Activated CD4-positive, CD25-positive, alpha-beta regulatory T cell (primary cell): ENCODE measurements at places on chromosomes 11 and 22.

- DNase-seq: no peak
Measured at GRCh38 chr22:46984751-46985506, 222.5 kb downstream of the TBC1D22A start.

- no peak for DNase-seq
Measured at GRCh38 chr11:99260696-99261095, 239.9 kb downstream of the CNTN5 start.

GRCh38 chr11:94786264-94787126 is 18.3 kb downstream of the AMOTL1 start:
- no peak for DNase-seq

DNA sequence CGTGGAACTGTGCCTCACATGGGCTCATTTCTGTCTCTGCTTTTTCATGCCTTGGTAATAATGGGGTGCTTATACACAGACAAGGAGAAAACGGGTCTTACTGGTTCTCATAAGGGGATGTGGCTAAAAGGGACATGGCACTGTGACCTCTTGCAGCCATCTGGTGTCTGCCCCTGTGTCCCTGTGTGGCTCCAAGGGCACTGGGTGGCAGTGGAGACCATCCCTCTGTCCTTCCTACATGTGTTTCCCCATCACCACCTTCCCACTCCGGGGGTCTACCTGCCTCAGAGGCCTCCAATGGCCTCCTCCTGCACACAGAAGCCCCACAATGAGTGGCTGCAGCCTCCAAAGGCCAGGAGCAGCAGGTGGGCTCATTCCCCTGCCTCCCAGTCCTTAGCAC is 221.2 kb downstream of the CEP164 start:
- DNase-seq: no peak

GRCh38 chr11:36257351-36257750 is 31.9 kb downstream of the COMMD9 start:
- DNase-seq: no peak

DNA sequence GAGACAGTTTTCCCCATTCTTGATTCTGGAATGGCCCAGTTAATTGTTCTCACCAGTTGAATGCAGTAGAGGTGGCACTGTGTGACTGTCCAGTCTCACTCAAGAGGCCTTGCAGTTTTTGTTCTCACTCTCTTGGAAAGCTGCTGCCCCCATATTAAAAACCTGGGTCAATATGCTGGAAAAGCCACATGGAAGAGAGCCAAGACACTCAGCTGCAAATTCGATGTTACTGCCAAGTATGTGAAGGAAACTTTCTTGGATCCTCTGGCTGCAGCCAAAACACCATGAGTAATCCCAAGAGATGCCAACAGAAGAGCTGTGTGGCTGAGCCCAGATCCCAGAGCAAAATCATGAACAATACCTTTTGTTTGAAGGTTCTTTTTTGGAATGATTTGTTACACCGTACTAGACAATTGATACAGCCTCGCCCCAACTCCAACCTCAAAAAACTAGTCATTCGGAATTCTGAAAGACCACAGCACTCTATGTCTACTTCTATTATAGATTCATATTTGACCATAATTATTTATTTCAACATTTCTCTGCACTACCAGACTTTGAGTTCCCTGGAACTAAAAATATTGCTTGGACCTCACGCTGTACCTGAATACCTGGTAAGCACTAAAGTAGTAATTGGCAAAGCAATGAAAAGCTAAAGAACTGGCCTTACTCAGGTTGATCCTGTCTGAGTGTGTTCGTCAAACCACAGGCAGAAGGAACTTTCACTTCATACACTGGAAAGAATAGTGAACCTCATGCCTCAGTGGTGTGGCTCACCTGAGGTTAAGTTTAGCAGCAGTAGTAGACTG is 378.8 kb downstream of the ETS1 start:
- no peak for DNase-seq

GRCh38 chr11:23851216-23851615 is 645.6 kb upstream of the LUZP2 start:
- no peak for DNase-seq

- no peak for DNase-seq
Measured at GRCh38 chr11:43359422-43359818, 700 bp downstream of the TTC17 start.

GRCh38 chr11:132402071-132402684 is 1031.8 kb downstream of the NTM start:
- DNase-seq: no peak

DNA sequence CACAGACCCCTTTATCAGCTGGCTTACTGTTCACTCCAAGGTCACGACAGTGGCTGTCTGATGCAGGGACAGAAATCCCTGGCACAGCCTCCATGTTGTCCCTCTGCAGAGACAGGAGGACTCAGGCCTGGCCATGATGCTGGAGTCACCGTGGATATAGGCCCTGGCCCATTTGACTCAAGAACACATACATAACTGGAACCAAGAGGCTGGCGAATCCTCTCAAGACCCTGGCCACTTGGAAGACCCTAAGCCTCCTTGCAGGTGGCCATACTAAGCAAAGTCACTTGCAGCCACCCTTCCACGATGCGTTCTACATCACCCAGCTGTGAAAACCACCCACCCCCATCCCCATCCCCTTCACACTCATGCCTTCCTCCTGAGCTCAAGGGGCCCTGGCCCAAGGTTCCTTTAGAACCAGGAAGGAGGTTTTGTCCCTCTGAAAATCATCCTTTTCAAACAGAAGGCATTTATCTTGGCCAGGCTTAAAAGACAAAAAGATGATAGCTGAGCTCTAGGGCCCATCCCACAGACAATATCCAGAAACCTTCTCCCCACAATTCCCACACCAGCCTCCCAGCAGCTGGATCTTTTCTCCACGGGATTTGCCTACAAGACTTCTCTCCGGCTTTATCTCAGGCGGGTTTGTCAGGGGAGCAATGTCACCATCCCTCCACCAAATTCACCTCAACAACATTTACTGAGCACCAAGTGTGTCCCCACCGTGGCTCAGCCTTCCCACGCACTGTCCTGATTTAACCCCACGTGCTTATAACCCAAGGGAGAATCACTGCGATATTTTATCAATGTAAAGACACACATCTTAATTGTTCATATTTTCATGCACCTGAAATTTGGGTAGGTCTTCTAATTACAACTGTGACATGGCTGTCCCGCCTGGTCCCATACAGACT is 123.4 kb upstream of the SERPIND1 start:
- no peak for DNase-seq

DNA sequence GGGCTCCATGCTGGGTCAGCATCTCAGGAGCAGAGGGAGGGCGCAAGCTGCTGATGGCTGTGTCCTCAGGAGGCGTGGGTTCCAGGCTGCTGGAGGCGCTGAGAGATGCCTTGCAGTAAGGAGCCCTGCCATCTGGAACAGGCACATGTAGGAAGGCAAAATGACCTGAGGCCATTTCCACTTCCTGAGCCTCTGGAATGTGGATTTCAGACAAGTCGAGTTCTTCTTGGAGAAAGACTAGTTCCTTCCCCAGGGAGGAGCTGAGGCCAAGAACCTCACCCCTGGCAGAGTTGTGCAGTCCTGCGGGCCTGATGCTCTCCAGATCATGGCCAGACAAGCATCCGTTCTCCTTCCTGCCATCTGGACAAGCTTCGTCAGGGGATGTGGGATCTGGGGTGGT is 19.3 kb downstream of the HPS4 start:
- no peak for DNase-seq
